ENCODE measurements at places on chromosomes 5 and 9. TPM values are rescaled to one million over a fixed set of nuclear protein-coding genes. Genes with fewer than 3 reads are reported as not detected.
A peak's percentile ranks its signal among the peaks of the same experiment; 100 is the strongest.

The TNFSF15 gene
- total RNA-seq, result 0.16 TPM

DNA sequence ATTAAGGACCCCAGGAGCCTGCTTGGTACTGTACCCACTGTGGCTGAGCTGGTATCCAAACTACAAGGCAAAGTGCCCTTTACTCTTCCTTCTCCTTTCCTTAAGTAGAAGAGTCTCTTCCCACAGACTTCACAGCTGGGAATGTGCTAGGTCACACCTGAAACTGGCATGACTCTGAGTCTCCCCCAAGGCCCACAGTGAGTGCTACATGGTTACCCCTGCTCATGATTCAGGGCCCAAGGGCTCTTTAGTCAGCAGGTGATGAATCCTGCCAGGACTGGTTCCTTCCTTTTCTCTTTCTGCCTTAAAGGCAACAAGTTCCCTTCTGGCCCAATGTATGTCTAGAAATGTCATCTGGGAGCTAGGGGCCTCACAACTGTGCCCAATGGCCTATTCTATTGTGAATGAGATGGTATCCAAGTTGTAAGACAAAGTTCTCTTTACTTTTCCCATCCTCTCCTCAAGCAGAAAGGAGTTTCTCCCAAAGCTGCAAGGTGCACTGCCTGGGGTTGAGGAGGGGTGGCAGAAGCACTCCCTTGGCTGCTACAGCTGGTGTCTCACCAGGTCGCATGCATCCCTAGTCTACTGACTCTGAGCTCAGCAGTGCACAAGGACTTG lies 134.4 kb downstream of the TMEM38B start:
- no peak for DNase-seq

- DNase-seq, result no peak
These were observed 3.2 kb upstream of the TENT4A start for GRCh38 chr5:6710070-6710469.

- no peak for DNase-seq
These were observed 115.4 kb downstream of the KIF4B start for GRCh38 chr5:155128786-155129512.

- no peak for DNase-seq
These were observed 364.1 kb downstream of the BRINP1 start for GRCh38 chr9:119005162-119005561.

DNA sequence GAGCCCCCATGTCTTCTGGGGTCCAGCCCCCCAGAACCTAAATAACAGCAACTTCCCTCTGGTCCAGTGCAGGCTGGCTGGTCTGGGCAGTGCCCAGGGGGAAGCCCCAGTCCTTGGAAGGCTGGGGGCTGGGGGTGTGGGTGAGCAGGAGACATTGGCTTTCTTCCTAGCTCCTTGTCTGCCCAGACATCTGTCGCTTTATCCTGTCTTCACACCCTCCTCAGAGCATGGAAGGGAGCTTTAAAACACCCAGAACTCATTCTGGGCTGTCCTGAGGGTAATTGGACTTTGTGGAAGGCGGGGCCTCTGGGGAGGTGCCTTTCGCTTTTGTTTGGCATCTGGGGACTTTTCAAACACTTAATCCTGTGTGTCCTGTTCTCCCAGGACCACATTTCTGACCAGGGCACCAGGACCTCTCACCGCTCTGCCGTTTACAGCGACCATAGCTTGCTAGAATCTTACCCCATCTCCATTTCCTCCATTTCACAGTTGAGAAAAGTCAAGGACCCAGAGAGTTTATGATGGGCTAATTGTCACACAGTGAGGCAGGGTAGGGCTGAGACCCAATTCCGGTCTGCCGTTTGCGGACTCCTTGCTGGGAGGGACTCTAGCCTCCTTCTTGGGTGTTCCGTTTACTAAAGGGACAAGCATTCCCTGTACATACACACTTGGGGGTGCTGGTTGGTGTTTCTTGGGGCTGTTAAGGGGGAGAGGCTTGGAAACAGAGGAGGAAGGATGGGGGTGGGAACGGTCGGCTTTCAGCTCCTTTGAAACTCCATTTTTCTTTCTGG lies 1.1 kb downstream of the GSN start:
- DNase-seq, result no peak

- DNase-seq, result no peak
These were observed 98.6 kb downstream of the AMBP start for GRCh38 chr9:113979343-113980127.

DNA sequence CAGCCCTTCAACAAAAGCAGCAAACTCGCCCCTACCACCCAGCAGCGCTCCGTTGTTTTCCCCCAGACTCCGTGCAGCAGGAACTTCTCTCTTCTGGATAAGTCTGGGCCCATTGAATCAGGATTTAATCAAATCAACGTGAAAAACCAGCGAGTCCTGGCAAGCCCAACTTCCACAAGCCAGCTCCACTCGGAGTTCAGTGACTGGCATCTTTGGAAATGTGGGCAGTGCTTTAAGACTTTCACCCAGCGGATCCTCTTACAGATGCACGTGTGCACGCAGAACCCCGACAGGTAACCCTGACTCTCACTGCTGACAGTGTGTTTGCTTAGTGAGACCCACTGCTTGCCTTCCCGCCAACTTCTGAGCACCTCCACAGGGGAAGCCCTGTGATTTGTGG lies 81.8 kb downstream of the PRDM6 start:
- DNase-seq, result no peak

DNA sequence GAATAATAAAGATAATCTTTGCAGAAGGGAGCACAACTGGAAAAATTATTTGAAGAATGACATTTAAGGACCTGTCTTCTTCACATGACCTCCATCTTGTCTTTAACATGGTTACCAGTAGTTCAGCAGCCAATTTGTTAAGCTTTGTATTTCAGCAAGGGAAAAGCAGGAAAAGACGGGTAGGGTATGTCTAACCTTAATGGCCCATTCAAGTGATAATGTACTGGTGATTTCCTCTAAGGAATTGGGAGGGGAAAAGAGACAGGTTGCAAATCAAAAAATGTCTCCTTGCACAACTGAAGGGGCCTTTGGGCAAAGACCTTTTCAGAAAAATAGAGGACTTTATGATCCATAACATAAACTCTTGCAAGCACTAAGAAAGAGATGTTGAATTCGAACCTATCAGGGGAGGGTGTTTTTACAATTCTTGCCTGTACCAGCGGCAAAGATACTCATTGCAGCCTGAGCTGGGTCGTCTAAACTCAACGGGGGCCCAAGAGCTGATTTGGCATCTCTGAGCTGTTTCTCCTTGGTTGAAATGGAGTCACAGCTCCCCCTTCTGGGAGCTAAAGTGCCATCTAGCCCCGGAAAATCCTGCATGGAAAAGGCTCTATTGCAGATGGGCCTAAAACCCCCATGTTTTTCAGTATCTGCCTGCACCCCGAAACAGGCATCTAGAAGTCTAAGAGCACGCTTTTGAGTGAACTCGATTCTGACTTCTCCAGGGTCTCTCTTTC lies 3.8 kb downstream of the BRINP1 start:
- no peak for DNase-seq

- DNase-seq, result no peak
These were observed 4.7 kb upstream of the UHRF2 start for GRCh38 chr9:6408320-6408719.

The ANXA1 gene
- 142 TPM for total RNA-seq

DNA sequence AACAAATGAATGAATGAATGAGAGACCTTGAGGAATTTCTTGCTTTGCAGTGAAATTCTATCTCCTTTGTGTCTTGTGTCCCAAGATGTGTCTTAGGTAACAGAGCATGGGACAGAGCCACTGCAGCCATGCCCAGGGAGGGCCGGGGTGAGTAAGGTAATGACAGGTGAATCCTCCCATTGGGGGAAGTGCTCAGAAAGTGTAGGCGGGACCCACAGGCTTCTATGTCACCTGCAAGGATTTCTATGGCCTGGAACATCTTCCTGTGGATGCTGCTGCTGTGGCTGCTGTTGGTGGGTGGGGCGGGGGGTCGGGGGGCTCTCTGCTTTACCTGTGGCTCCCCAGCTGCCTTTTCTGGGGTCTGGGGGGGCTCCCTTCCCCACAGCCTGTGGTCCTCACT lies 133.6 kb upstream of the IER5L start:
- DNase-seq, result peak; percentile 7

DNA sequence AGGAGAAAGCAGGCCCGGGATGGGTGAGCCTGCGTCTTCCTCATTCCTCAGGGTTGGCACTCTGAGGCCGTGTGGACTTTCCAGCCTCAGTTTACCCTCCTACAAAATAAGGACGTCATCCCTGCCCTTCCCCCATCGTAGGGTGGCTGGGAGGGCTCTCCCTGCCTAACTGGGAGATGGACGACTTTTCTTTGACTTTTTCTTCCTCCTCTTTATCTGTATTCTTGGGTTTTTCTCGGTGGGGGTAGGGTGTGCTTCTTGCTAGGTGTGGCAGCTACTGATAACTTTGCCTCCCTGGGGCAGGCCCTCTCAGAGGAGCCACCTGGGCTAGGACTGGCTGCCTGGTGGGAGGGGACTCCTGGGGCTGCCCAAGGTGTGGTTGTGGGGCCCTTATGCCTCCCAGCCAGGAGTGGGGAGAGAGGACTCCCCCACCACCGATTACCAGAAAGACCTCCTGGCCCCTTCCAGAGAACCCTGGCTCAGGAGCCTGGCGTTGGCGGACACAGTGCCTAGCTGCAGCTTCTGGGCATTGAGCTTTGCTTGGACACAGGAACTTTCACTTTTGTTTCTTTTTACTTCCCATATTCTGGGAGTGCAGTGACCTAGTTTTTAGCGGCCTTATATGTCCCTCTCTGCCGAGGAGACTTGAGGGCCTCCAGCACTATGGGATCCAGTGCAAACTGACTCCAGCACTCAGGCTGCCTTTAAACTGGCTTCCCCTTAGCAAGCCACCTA lies 6.1 kb downstream of the GLIPR2 start:
- no peak for DNase-seq

GRCh38 chr9:137455359-137455991 lies 3.7 kb downstream of the NSMF start:
- no peak for DNase-seq

GRCh38 chr5:69305512-69305911 lies 27.1 kb downstream of the CCDC125 start:
- no peak for DNase-seq

The GPRIN1 gene
- 0.79 TPM for total RNA-seq

DNA sequence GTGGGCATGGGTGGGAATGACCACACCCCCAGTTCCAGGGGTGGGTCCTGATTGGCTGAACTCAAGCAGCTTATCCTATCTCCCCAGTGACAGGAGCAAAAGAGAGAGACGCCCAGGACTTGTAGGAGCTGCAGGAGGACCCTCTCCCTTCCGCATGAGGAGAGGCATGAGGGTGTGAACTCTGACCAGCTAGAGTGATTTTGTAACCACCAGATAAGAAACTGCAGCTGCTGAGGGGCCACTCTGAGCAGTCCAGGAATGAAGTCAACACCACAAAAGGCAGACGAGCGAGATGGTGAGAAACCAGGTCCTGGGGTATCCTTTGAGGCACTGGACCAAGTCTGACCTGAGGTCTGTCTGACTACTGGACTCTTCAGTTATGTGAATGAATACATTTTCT lies 521.9 kb downstream of the BNC2 start:
- DNase-seq, result no peak

DNA sequence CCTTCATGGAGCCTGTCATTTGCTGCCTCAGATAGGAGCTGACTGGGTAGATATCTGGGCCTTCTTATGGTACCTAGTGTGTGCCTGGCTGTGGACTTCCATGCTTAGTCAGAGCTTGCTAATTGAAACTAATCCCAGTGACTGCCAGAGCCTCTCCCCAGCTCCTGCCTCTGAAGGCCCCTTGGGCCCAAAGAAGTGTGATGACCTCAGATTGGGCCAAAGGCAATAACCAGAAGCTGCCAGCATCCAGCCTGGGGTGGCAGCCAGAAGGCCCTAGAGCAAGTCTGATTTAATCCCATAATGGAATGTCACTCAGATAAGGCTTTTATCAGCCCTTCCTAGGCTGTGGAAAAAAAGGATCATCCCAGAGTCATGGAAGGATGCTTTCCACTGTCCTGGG lies 17.1 kb upstream of the CDC23 start:
- peak; percentile 61 for DNase-seq

GRCh38 chr9:125820100-125820804 lies 73.1 kb downstream of the PBX3 start:
- DNase-seq, result no peak

The SHOC1 gene
- total RNA-seq, result not detected

- no peak for DNase-seq
These were observed 48.2 kb upstream of the SARDH start for GRCh38 chr9:133786371-133786753.

DNA sequence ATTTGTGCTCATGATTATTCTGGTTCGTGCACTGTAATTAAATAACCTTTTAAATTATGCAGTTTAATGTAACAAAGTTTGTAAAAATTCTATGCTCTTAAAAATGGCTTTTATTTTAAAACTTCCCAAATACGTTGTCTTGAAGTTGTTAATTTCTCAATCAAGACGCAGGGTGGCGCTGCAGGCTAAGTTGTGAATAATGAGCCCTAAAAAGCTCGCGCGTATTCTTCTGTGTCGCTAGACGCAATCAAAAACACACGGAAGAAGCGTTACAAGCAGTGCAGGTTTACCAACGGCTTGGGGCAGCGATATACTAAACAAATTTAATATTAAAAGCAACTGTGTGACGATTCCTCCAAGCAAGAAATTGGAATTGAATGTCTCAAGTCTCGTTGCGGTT lies at the start of gene PCDHB4:
TSS of gene PCDHB4 (plus strand) at position 256 of the 400 bp plus-strand sequence. CDS start 181 bp downstream, outside the sequence.
- DNase-seq, result no peak

GRCh38 chr5:122705851-122706250 lies 69.0 kb upstream of the SNX2 start:
- DNase-seq, result no peak

DNA sequence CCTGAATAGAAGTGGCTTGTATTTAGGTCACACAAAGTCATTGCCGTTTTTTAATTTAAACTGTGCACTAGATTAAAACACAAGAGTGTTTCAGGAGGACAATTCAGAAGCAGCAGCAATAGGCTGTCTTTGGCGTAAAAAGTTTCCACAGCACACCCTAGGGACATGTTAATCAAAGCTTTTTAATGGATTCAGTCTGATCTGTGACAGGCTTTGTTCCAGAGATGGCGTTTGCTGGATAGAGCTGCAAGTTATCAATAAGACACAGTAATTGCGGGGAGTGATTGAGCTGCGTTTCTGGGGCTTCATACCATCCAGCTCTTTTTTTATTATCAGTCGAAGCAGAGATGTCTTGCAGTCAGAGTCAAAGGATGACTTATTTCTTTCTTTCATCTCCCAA lies 300.3 kb downstream of the ZNF608 start:
- DNase-seq, result no peak

All from right atrium auricular region (tissue), 2 donors.